Subcutaneous adipose tissue (tissue), 4 donors: ENCODE measurements at places on chromosomes 1 and 21. TPM values are rescaled to one million over a fixed set of nuclear protein-coding genes. Genes with fewer than 3 reads are reported as not detected.

ANKRD45 gene
- total RNA-seq, result not detected

TCEA3 gene
- 5.4 TPM for total RNA-seq

CFAP45 gene
- 0.85 TPM for total RNA-seq

SYDE2 gene
- total RNA-seq, result 11.9 TPM

LRRC8D gene
- 12.4 TPM for total RNA-seq

SAMSN1 gene
- 15.6 TPM for total RNA-seq

CRYAA gene
- not detected for total RNA-seq

KLHDC7A gene
- 4.7 TPM for total RNA-seq

ITGB2 gene
- total RNA-seq, result 232 TPM

ZNF648 gene
- total RNA-seq, result not detected

TNFRSF1B gene
- 72.9 TPM for total RNA-seq

LGR6 gene
- total RNA-seq, result not detected

BTG3 gene
- total RNA-seq, result 53.3 TPM

UBE2G2 gene
- total RNA-seq, result 111 TPM

C1orf141 gene
- 0.34 TPM for total RNA-seq

EPHA2 gene
- total RNA-seq, result 6.7 TPM

CHIA gene
- total RNA-seq, result 2.6 TPM

OR2T5 gene
- not detected for total RNA-seq

MNDA gene
- total RNA-seq, result 5.8 TPM

FCRL5 gene
- total RNA-seq, result 0.34 TPM

SLC9C2 gene
- 0.34 TPM for total RNA-seq

THEM5 gene
- total RNA-seq, result not detected

HYI gene
- 40.4 TPM for total RNA-seq

NCSTN gene
- total RNA-seq, result 113 TPM

DOP1B gene
- 8.3 TPM for total RNA-seq

TNFRSF8 gene
- total RNA-seq, result 3.5 TPM

AADACL3 gene
- not detected for total RNA-seq

CR1 gene
- 28.4 TPM for total RNA-seq

KCNK2 gene
- 2.9 TPM for total RNA-seq

SRM gene
- total RNA-seq, result 45.2 TPM

DIO1 gene
- not detected for total RNA-seq
